ENCODE measurements at places on chromosomes 11 and 22.

DNA sequence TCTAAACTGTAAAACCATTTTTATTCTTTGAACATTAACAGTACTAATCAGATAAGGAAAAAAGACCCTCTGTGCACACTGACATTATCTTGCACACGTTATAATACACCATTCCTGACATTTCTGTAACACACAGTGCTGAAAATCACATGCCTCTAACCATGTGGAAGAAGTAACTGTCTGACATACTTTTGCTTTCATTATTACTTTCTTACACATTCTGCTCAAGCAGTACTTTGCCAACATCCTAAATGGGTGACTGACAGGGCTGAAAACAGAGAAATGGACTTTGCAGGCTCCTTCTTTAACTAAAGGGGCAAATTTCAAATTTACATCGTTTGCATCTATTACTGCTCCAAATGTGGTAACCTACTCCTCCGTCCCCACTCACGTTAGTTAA, 22.8 kb upstream of the TP53AIP1 start:
- no peak for DNase-seq

- DNase-seq: no peak
Measured at GRCh38 chr22:44086271-44087088, 62.4 kb downstream of the PARVB start.

- no peak for DNase-seq
Measured at GRCh38 chr11:124405581-124405980, 6.8 kb upstream of the OR8B3 start.

- DNase-seq: no peak
Measured at GRCh38 chr22:46560696-46561295, 23.4 kb upstream of the CELSR1 start.

DNA sequence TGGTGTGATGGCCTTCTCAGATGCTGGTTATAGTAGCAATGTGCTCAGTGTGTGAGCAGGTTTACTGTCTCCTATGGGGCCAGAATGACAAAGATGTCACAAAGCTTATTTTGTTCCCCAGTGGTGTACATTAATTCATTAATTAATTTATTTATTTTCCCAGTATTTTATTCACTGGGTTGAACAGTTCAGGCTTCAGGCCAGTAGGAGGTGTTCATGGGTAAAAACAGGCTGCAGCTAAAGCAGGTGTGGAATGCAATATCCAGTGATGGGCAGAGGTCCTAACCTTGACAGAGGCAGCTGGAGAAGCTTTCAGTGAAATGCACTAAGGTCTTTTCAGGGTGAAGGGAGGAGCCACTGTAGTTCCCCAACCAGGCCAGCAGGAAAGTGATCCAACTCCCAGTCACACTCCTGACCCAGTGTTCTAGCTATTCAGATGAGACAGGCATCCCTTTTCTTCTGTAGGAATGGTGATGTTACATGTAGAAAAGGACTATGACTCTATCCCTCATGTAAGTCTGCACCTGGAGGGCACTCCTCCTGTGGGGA, 7.8 kb upstream of the FANCF start:
- no peak for DNase-seq

GRCh38 chr11:69442012-69442806, 39.3 kb upstream of the LINC01488 start:
- DNase-seq: no peak

- no peak for DNase-seq
Measured at GRCh38 chr22:31538815-31539214, 42.5 kb downstream of the SFI1 start.

- DNase-seq: no peak
Measured at GRCh38 chr11:102006835-102007566, 40.2 kb upstream of the CFAP300 start.

DNA sequence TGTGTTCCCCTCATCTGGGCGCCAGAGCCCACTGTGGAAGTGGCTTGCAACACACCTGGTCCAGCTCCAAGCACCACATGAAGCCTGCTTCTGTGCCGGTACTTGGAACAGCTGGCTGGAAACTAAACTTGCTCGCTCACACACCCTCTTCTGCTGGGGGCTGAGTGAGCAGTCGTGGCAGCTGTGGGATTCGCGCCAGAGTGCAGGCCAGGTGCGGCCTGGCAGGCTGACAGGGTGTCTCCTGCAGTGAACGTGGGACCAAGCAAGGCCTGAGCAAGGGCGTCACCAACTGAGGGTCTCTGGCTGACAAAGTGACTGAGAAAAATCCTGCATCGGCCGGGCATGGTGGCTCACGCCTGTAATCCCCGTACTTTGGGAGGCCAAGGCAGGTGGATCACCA, 15.2 kb downstream of the SMC1B start:
- DNase-seq: no peak

DNA sequence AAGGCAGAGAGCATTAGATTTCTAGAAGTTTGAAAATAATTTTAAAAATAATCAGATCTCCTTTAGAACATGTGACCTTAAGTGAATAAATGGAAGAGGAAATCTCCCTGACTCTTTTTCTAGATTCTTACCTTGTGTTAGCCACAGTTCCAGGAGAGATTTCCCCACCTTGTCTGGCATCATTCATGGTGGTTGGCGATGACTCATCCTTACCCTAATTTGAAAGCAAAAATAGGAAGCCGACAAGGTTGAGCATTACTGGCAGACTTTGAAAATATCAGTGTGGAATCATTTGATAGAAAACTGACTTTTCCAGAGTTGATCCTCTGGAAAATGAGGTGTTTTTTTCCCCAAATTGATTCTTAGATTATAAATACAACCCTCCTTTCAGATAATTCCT, 48.1 kb downstream of the CNTN5 start:
- DNase-seq: no peak

DNA sequence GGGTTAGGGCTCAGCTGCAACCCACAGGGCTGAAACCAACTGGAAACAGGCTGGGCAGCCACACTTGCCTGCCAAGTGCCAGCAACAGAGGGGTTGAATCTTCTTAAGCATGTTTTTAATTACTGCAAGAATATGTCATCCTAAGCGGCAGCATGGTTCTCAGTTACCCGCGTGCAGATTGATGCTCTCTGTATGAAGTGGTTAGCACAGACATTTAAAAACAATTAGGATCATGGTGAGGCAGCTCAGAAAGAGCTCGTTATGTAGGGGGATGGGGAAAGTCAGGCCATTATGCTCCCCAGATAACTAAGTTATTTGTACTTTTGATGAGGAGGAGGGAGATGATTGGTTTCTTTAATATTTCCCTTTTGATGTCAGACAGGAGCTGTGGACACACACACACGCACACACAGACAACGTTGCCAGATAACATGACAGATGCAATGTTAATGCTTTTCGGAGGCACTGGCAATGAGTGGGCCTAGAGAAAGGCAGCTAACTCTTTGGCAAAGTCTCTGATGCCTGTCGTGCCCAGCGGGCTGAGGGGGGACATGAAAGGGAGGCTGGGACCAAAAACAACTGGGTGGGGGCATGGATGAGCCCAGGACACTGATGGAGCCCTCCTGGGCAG, 389.7 kb downstream of the NXPE2 start:
- no peak for DNase-seq

DNA sequence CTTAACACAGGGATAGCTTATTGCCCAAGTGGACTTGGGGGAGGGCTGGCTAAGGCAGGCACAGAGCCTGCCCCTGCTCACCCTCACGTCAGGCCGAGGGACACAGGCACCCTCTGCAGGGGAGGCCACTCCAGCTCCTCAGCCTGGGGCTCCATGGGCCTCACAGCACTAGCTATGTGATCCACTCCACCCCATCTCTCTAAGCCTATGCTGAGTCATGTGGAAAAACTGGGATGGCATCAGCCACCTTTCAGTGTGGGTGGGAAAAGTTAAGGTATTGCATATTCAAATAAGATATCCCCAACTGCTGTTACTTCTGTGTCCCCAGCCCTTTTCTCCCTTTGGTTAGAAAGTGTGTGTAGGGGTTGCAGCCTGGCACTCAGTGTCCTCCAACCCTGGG, 22.3 kb downstream of the RANGAP1 start:
- peak; percentile 13 for DNase-seq

DNA sequence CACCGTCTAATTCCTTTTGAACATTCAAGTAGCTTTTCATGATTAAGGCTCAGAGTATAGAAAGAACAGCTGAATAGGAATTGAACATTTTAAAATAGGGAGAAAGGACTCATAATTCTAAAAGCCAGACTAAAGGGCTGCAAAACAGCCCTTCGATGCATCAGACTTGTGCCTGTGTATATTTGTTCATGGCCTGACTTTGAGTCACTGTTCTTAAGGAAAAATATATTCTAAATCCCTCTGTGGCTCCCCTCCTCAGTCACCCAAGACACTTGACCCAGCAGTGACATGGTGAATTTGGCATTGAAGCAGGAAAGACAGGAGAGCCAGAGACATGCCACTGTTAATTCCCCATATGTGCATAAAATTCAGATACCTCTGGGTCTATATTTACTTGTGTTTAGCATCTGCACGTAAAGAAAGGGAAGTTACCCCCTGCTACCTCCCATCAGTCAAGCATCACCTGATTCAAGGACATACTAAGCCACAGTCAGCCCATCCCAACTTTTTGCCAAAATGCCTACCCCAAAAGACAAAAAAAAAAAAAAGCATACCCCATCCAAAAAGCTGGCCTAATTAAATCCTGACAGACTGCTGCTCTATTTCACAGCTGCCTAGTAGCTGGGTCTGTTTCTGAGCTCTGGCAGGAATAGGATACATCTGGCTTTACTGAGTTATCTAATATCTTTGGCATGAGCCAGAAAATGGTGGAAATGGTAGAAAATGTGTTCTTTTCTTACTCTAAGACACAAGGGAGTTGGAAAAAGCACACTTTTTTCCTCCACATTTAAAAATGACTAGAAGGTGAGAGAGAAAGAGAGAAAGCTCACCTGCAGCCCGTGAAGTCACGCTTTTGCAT, 93.5 kb downstream of the COMMD9 start:
- DNase-seq: peak; percentile 32

GRCh38 chr11:44524751-44525201, 40.7 kb upstream of the CD82 start:
- no peak for DNase-seq

DNA sequence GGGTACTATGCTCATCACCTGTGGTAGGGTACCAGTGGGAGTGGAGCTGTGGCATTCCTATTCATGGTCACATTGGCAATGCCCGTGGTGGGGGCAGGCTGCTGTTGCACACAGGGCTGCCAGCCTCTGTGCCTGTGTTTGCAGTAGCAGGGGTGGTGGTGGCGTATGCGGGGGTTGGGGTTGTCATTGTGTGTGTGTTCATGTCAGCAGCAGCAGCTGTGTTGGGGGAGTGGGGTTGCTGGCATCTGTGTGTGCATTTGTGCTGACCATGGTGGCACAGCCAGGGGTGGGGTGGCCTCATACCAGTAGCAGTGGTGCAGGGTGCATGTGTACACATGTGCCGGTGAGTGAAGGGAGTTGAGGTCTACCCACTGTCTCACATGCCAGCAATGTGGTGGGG, 34.4 kb downstream of the TMEM225 start:
- DNase-seq: no peak

GRCh38 chr11:127252321-127252720, 251.8 kb upstream of the KIRREL3 start:
- no peak for DNase-seq

GRCh38 chr11:100932474-100933100, 197.0 kb downstream of the PGR start:
- peak; percentile 55 for DNase-seq

DNA sequence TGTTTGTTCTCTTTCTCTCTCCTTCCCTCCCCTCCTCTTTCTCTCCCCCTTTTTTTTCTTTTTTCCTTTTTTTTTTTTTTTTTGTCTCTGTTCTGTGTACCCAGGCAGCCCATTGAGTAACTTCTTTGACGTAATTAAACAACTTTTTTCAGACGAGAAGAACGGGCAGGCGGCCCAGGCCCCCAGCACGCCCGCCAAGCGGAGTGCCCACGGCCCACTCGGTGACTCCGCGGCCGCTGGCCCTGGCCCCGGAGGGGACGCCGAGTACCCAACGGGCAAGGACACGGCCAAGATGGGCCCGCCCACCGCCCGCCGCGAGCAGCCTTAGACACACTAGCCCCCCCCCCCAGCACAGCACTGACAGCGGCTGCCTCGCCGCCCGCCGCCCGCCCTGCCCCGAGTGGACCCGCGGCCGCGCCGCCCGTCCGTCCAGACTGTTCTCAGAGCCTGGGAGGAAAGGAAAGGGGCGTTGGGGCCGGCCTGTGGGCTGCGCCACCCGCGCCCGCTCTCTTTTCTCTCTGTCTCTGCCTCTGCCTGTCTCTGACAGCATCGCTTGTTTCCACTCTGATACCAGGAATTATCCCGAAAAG, 26.1 kb downstream of the MOB2 start:
- peak; percentile 5 for DNase-seq

- DNase-seq: no peak
Measured at GRCh38 chr22:19275919-19276600, 15.5 kb downstream of the CLTCL1 start.

- DNase-seq: peak; percentile 46
Measured at GRCh38 chr11:105092256-105093239, 47.0 kb downstream of the CARD18 start.

DNA sequence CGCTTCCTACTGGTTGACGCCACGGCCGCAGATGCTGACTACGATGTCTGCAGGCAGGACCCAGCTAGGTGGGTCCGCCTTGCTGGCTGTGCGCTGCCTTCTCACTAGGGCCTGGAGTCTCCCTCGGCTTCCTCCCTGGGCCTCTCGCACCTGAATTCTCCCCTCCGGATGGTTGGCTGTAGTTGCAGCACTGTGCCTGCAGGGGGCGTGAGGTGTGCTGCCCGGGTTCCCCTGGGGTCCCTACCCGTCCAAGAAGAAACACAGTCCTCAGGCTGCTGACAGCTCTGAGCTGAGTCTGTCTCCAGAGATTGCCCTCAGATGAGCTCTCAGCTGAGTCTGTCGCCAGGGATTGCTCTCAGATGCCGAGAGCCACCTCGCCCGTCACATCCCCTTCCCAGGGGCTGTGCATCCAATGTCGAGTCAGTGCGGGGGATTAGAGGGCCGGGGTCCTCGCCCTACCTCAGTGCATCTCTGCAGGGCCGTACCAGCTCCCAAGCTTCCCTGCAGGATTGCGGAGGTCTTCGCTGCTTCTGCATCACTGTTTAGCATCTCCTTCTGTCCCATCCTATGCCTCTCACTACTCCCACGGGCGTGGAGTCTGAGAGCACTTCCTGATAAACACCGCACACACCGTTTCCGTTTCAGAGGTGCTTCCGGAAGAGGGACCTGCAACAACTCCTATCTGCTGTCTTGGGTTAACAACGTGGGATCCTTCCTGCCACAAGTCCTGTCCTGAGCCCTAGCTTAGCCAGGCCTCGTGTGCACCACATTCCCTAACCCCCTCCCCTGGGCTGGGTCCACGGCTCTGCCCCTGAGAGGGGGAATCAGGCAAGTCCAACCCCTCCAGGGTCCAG, 196.9 kb downstream of the CSNK2A3 start:
- DNase-seq: no peak

DNA sequence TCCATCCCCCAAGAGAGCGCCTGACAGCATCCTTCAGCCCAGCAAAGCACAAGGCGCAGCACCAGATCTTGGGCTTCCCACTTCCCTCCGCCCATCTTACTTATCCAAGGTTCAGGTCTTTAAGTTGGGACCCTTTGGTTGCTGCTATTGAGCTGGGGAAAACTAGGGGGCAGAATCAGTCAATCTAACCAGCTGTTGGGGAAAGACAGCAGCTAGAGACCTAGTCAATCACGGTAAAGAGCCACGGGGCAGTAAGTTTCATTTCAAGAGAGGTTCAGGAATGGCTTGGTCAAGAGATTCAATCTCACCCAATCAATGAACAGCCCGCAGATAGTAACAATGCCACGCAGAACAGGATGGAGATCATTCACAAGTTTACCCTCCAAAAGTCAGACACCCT, 1.7 kb downstream of the ABTB2 start:
- DNase-seq: no peak

Measured in foreskin fibroblast (primary cell).